H4 (cell line): ENCODE measurements at places on chromosomes 5 and 9.
A peak's percentile ranks its signal among the peaks of the same experiment; 100 is the strongest.

DNA sequence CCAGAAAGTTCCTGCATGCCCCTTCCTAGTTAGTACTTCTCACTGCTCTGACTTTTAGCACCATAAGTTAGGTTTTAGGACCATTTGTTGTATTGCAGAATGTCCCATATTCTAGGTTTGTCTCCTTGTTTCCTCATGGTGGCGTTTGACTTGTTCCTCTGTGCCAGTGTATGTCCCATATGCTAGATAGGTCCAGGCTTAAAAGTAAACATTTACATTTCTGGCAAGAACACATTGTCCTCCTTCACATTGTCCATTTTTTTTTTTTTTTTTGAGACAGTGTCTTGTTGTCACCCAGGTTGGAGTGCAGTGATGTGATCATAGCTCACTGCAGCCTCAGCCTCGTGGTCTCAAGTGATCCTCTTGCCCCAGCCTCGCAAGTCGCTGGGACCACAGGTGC lies 15.4 kb downstream of the TBC1D13 start:
- no peak for DNase-seq

DNA sequence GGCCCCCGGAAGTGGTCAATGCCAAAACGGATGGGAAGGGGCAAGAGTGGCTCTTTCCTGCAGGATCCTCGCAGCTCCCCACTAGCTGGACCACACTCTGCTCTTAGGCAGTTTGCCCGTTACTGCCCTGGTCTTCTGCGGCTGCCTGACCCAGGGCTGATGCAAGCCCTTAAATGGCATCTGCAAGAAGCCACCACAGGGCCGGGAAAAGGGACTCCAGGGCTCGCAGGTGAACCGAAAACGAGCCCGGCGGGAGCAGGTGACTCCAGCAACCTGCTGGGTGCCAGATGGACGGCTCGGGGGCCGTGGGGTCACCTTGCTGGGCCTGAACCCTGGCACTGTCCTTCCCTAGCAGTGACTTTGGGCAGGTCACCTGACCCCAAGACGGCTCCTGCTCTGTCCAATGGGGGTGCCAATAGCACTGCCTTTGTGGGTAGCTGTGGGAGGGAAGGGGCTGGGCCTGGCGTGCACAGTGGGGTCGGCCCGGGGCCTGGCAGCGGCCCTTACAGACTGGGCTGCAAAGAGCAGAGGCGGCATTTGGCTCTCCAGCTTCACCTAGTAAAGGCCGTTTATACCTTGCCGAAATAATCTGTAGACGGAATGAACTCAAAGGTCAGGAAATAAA lies 1.3 kb downstream of the TMEM250 start:
- no peak for DNase-seq

- DNase-seq, result no peak
Measured at GRCh38 chr9:17339156-17339555, 204.3 kb downstream of the CNTLN start.

DNA sequence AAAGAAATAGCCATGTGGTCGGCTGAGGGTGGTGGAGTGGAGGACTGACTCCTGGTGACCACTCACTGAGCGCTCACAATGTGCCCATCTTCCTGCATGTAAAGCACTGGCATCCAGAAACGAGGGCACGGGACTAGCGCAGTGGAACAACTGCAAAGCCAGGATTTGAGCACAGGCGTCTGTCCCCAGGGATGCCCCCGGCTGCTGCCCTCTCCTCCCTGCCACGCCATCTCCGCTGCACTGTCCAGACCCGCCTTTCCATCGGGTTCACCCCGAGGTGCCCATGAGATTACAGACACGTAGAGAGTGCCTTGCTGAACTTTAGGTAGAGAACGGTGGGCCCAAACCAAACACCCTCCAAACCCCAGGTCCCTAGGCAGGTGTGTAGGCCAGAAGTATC lies 44.7 kb downstream of the PRRT1B start:
- no peak for DNase-seq

DNA sequence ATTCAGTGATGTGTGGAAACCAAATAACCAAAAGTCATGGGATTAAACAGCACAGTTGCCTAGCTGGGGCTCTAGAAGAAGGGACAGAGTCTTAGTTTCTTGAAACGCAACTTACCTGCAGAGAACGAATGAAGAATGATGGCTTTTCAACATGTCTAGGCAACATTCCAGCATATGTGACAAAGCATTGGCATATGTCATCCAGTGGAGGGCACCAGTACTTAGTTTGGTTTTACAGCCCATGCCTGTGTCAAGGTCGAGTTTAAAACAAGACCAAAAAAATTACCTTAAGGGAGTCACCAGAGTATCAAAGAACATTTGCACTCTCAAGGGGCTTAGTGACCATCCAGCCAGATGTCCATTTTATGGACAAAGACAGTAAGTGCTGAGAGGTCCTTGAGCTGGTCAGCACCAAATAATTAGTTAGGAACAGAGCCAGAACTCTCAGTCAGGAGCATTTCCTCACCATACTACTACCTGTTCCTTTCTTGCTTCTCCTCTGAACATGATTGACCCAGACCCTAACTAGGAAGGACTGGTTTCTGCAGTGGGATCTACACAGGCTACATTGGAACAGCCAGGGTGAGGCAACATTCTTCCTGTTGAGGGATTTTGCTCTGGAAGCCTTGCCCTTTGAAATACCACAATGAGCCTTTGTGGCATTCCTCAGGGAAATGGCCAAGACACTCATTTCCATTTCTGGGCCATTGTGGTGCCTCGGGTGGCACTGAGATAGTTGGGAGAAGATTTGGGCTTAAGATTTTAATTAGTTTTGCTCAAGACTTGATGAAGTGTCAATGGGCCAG lies 75.4 kb upstream of the ANKH start:
- peak; percentile 60 for DNase-seq

GRCh38 chr5:31767335-31768031 lies 128.6 kb downstream of the PDZD2 start:
- no peak for DNase-seq

- no peak for DNase-seq
Measured at GRCh38 chr5:151104795-151105194, 24.0 kb upstream of the TNIP1 start.
